ENCODE measurements at places on chromosomes 2 and 18.

DNA sequence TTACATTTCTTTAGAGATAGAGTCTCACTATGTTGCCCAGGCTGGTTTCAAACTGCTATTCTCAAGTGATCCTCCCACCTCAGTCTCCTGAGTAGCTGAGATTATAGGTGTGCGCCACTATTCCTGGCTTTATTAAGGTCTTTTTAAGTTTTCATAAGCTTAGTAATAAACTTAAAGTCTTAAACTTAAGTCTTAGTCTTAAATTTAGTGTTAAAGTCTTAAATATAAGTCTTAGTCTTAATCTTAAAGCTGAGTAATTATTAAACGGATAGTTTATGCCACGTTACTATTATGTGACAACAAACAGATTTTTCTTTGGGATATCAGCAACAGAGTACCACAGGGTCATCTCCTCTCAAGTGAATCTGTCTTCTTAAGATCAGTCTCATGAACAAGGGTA, 12.6 kb downstream of the FARP2 start:
- no peak for DNase-seq

GRCh38 chr2:186100636-186101035, 362.0 kb downstream of the FSIP2 start:
- DNase-seq = no peak

GRCh38 chr2:239756790-239757760, 268.1 kb downstream of the NDUFA10 start:
- no peak for DNase-seq

DNA sequence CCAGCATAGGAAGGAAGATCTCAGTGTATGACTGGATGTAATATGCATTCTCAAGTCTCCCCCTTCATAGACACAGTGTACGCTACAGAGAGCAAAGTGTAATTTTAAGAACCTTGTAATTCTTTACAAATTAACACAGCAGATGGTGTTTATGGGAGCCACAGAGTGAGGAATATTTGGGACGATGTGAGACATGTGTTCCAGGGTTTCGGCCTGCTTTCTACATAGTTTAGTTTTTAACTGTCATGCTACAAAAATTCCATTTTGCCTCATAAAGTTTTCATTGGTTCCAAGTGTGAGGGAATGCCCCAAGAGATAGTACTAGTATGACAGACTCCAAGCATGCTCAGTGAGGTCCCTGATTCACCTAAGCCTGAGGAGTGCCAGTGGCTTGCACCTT, 76.2 kb upstream of the LRRTM1 start:
- peak; percentile 41 for DNase-seq

- no peak for DNase-seq
Measured at GRCh38 chr18:47206945-47207637, 30.9 kb upstream of the IER3IP1 start.

DNA sequence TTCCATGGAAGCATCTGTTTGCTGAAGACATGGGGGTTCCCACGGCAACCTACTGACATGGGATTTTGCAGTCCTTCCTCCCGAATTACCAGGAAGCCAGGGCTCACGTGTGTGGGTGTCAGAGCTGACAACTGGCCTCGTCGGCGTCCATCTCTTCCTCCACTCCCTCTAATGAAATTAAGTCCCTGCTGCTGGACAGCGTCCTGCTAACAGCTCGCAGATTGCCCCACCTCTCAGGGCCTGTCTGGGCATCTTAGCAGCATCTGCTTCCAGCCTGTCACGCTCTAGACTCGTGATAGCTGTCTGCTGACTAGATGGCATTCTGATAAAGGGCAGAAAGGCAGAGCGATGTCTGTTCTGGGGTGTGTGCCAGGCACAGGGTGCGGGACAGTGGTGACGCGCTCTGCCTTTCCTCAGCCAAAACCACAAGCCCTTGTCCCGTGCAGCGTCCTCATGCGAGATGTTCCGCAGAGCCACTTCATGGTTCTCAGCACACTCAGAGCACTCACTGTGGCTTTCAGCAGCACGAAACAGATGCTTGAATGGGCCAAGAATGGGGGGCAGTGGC, 161.1 kb downstream of the ARL4C start:
- DNase-seq = peak; percentile 79

DNA sequence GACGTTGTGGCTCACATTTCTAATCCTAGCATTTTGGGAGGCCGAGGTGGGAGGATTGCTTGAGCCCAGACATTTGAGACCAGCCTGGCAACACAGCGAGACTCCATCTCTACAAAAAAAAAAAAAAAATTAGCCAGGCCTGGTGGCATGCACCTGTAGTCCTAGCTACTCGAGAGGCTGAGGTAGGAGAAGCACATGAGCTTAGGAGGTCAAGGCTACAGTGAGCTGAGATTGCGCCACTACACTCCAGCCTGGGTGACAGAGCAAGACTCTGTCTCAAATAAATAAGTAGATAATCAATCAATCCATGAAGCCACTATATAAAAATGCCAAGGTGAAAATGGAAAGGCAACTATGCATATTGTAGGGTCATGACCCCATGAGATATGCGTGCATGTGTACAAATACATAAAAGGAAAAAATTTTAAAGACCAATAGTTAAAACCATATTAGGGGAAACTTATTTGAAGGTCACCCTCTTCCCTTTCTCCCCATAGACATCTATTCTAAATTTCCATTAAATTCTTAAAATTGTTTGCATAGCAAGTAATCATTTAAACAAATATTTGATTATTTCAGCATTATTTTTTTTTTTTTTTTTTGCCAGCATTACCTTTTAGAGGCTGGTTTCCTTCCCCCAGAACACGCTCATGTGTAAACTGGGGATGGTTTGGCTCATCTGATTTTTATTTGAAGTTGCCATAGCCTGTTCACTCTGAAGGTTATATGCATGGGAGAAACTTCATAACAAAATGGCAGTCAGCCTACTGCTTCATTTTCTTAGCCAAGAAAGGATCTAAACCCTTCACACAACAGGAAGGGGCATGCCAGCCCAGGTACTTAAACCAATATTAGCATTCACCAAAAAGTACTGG, 37.3 kb upstream of the TMEM247 start:
- DNase-seq = no peak

DNA sequence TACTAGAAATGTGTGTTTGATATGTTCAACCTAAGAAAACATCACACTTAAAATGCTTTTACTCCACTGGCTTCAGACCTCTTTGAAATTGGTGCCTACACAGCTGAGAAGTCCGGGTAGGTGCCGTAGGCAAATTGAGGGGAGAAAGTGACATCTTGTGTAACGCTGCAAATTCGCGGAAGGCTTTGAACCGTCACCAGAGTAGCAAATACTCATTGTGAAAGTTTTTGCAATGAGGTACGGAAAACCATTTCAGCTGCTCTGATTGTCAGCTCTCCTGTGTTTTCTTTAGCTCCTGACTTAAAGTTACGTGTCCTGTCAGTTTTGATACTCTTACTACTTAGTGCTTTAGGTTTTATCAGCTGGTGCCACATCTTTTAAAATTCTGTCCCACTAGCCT, 224.5 kb downstream of the FAM210A start:
- no peak for DNase-seq

- DNase-seq = no peak
Measured at GRCh38 chr2:96906729-96907114, 36.8 kb upstream of the SEMA4C start.

DNA sequence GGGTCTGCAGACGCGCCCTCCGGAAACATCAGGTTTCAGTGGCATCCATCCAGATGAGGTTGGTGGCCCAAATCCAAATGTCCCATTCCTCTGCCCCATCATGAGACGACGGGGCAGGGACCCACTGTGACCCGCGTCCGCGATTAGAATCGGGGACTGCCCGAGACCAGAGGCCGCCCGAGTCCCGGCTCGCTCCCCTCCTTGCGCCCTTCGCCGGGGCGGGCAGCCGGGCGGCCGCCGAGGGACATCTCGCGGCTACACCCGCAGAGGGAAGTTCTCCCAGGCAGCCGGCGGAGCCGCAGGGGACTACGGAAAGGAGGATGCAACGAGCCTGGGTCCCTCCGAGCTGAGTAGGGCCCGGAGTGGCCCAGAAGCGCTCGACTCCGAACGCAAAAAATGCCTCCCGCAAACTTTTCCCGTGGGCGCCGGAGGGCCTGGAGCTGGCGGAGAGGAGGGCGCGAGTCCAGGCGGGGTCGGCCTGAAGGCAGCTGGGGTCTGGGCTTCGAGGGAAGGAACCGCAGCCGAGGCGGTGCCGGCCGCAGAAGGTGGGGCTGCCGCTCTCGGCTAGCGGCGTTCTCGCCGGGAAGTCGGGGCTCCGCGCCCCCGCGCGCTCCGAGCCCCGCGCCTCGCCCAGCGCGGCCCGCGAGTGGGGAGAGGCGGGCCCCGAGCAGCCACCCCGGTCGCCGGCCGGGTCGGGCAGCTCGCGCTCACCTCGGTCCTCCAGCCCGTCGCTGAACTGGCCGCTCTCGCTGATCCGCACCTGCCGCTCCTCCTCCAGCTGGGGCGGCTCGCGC, 580 bp downstream of the TMEM163 start:
- DNase-seq = no peak

DNA sequence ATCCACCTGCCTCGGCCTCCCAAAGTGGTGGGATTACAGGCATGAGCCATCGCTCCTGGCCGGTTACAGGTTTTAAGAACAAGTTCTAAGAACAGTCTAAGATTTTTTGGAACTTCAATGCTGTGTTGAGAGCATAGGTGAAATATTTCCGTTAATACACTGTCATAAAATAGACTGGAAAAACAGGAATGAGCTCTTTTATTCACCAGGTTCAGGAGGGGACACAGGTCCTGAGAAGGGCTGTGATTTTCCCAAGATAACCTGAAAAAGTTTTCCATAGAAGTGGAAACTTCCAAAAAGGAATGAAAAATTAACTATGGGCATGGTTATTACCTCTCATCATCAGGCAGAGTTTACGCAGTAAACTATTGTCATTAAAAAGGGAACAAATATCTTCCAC, 97.6 kb upstream of the TMEM178A start:
- no peak for DNase-seq

DNA sequence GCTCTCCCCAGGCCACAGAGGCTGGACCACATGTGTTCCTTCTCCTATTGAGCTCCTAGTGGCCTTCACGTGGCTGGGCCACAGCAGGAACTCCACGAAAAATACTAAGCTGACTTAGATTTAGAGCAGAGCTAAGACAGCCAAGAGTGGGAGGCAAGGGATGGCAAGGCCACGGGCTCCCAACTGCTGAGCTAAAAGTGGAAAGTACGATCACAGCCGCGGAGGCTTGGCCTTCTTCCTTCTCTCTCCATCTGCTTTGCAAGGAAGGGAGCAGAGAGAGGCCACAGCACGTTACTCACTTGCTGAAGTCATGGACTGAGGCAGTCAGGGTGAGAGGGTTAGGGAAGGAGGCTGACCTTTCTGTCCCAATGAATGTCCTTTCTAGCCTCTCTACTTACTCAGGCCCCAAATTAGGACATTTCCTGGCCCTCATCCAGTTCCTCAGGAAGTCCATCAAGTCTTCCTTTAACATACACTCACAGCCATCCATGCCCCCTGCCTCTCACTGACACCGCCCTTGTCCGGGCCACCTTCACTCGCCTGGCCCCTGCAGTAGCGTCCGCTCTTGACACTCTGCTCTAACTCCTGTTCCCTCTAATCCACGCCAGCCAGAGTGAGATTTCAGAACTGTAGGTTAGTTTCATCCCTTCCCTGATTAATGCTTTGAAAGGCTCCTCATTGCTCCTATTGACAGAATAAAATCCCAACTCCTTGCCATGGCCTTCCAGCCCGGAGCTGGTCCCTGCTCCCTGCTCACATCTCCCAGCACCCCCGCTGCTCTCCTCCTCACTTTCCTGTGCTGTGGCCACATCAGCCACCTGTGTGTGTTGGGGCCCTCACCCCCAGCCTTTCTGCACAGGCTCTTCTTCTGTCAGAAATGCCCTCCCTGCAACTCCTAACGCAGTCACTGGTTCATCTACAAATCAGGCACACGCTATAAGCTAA, 204.2 kb downstream of the CYP26B1 start:
- no peak for DNase-seq

GRCh38 chr2:234597576-234597861, 100.6 kb upstream of the ARL4C start:
- DNase-seq = no peak

GRCh38 chr2:11708106-11708505, 38.1 kb upstream of the NTSR2 start:
- no peak for DNase-seq

- DNase-seq = no peak
Measured at GRCh38 chr2:9867881-9868280, 24.6 kb downstream of the TAF1B start.

DNA sequence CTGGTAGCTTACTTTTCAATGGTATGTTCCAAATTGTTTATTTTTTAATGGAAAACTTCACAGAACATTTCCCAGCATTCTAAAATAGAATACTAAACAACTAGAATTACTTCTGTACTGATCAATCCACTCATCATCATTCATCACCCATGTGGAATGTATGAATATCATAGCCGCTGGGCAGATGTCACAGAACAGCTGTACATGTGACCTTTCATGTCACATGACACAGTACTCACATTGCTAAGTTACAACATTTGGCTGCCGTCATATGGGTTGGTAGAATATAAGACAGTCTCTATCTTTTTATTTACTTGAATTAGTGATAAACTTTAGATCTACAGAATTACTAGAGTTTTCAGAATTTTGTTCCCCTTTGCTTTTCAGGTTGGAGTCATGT, 387.6 kb downstream of the ZEB2 start:
- no peak for DNase-seq

DNA sequence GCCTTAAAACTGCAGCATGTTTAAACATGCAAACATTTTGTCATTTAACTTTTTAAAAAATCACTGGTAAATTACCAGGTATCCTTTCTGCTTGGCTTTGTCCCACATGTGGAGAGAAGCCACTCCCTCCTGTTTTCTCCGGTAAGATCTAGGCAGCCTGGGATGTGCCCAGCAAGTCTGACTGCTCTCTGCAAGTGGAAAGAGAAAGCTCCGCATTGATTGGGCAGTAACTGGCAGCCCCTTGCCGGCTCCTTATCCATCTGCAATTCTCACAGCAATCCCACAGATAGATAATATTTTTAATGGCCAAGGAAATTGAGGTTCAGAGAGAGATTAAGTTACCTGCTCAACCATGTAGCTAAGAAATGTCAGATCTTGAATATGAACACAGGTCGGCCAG, 136.1 kb downstream of the TMEM200C start:
- no peak for DNase-seq

DNA sequence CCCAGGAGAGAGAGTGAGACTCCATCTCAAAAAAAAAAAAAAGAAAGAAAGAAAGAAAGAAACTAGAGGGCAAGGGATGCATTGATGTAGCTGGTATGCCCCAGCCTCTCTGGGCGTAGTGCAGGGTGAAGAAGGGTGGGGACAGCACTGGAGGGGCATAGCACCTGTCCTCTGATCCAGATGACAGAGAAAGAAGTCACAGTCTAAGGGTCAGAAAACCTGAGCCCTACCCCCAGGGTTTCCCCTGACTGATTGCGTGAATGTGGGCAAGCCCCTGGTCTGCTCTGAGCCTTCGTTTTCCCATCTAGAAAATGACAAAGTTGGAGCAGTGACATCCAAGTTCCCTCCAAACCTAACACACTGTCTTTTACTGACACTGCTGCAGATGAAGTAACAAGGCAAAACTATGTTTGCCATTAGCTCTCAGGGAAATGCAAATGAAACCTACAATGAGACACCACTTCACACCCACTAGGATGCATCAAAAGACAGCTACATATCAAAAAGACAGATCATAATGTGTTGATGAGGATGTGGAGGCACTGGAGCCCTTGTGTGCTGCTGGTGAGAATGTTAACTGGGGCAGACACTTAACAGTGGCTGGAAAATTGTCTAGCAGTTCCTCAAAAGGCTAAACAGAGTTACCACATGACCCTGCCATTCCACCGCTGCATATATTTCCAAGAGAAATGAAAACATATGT, 19.5 kb upstream of the YWHAQ start:
- DNase-seq = no peak

GRCh38 chr2:73821227-73821626, 7.5 kb upstream of the STAMBP start:
- no peak for DNase-seq

GRCh38 chr18:54020156-54020745, 204.2 kb downstream of the MBD2 start:
- no peak for DNase-seq

Data from NCI-H1694 treated with DMSO at 0.1 percent for 48 hours (cell line).